Kidney tubule cell (primary cell): ENCODE measurements at places on chromosomes 5 and 9.
A peak's percentile ranks its signal among the peaks of the same experiment; 100 is the strongest.

DNA sequence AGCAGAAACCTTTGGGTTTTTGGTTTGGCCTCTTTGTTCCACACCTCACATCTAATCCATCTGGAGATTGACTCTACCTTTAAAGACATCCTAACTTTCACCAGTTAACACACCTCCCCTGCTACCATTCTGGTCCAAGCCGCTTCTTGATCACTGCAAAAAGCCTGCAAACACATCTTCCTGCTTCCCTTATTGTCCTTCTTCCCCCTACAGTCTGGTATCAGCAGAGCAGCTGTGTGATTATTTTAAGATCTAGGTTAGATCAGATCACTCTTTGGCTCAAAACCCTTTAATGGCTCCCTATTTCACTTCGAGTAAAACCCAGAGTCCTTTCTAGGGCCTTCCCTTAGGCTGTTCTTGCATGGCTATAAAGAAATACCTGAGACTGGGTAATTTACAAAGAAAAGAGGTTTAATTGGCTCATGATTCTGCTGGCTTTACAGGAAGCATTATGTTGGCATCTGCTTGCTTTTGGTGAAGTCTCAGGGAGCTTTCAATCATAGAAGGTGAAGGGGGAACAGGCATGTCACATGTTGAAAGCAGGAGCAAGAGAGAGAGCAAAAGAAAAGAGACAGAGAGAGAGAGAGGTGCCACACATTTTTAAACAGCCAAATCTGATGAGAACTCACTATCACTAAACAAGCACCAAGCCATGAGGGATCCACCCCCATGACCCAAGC is 1.5 kb upstream of the TEX10 start:
- DNase-seq = no peak

- no peak for DNase-seq
These were observed 664 bp upstream of the IGFBPL1 start for GRCh38 chr9:38424918-38425317.

DNA sequence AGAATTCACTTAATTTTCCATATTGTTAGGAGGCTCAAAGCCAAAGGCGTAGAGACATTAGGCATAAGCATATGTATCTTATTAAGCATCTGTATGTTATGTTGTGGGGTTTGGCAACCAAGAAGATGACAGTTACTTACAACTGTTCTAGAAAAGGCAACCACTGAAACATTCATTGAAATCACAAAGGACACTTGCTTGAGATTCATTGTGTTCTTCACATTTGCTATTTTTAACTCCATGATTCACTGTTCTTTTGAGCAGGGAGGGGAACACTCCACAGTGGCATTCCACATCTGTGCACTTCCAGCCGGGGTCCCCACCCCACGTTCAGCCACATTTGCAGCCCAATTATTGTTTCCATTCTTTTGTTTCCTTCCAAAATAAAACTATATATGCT is 107.1 kb downstream of the PALM2AKAP2 start:
- peak; percentile 34 for DNase-seq

DNA sequence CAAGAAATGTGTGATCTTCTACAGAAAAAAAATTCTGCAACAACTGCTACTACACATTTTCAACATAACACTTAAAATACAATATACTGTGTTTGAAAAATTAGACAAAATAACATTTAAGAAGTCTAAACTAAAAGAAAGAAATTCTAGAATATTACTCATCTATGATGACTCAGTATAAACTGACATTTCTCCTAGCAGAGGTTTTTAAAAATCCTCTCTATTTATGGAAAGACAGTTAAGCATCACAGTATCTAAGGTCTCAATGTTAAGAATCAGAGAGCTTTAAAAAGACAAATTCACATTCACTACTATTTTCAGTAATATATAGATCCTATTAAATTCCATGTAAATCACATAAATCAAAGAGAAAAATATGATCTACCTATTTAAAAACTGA is 61.3 kb downstream of the NR2F1-AS1 start:
- no peak for DNase-seq

DNA sequence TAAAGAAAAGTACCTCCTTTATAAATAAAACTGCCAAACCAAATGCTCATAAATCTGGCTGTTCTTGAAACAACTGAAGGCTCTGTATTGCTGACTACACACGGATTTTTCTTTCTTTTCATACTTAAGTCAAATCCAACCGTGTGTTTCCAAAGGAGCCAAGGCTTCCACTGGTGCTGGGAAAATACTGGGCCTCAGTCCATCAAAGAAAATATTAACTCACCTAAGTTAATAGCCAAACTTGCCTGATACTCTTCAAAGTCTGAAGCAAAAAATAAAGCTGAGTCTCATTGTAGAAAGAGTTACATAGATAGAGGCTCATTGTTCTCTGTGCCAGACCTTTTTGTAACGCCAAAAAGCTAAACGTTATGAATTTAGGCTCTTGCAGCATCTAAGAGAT is 350.4 kb upstream of the CDH9 start:
- peak; percentile 58 for DNase-seq

- no peak for DNase-seq
These were observed 152.9 kb upstream of the SLC28A3 start for GRCh38 chr9:84493284-84493947.

GRCh38 chr9:4508246-4508906 is 18.1 kb downstream of the SLC1A1 start:
- peak; percentile 95 for DNase-seq

GRCh38 chr9:7095058-7095457 is 337.3 kb downstream of the KDM4C start:
- no peak for DNase-seq

DNA sequence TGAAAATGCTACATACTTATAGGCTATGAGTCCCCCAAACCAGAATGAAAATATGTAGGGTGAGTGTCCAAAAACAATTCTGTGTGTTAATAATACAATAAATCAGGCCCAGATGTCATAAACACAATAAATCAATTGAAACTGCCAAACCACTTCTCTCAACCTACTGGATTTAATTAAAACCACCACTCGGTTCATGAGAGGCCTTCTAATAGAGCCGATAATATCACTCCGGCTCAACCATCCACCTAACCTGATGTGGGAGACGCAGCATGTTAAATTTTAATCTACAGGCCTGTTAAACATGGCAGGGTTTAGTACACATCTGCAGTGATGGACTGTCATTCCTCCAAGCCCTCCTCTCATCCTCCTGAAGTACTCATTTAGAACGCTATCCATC is 734.5 kb upstream of the ZNF608 start:
- no peak for DNase-seq

DNA sequence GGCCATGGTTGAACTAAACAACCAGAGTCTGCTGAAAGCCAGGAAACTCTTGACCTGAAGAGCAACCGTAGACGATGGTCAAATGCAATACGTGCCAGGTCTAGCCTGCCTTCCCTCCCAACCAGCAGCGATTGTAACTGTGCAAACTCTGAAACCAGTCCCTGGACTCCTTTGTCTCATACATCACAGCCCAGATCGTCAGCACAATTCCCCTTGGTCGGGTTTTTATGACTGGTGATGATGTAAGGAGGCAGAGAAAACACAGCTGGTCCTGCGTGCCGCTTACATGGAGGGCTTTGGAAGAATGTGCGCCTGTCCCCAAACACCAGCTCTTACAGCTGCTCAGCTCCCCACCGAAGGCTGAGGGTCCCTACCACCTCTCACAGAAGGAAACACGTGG is 24.6 kb downstream of the SMIM23 start:
- DNase-seq = no peak

- no peak for DNase-seq
These were observed 14.0 kb upstream of the PDLIM4 start for GRCh38 chr5:132243366-132243977.

DNA sequence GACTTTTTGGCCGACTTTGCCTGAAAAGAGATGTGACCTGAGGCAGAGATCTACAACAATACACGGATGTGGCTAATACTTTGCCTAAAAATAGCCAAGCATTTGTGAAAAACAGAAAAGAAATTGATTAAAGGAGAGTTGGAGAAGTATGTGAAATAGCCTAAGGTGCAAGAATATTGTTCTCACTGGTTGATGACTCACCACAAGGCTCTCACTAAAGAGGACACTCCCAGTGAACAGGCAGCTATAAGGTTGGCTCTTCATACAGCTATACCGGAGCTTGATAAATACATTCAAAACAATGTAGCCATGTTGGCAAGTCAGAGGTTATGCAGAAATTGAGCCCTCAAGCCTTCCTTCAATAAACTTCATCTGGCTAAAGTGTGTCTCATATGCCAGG is 317.2 kb upstream of the GRAMD2B start:
- no peak for DNase-seq

DNA sequence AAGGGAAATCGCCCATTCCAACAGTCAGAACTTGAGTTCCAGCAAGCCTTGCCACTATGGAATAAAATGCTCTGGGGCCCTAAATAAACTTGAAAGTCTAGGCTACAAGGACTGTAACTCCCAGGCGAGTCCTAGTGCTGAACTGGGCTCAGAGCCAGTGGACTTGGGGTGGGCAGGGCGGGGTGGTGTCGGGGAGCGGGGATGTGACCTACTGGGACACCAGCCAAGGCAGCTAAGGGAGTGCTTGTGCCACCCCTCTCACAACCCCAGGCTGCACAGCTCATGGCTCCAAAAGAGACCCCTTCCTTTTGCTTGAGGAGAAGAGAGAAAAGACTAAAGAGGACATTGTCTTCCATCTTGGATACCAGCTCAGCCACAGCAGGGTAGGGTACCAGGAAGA is 61.5 kb downstream of the MEIKIN start:
- no peak for DNase-seq

- no peak for DNase-seq
These were observed 9.3 kb upstream of the FGF18 start for GRCh38 chr5:171410181-171410580.

DNA sequence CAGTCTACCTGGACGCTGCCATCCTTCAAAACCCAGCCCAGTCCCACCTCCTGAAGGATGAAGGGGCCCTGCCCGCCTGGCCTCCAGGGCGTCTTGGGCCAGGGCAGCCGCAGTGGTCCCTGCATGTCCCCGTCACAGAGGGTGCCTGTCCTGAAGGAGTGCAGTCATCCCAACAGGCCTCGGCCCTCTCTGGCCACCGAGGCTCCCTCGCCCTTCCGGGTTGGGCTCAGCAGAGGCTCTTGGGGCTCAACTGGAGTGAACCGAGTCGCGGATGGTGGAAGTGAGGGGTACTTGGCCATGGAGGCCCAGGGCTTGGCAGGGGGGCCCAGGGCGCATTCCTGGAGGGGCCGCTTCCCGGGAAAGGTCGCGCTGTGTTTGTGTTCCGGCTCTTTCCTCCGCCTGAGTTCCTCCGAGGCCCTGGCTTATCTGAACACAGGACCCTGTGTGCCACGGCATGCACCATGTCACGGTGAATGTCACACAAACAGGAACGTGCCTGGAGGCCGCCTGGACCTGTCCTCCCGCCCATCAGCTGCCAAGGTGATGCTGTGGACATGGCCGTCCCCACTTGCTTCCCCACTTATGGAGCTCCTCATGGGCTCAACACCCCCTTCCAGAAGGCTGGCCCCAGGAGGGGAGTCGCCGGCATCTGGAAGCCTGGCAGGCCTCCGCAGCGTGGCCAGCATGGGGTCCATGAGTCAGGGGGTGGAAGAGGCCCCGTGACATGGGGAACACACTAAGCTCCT is 25.7 kb upstream of the OBP2B start:
- no peak for DNase-seq

DNA sequence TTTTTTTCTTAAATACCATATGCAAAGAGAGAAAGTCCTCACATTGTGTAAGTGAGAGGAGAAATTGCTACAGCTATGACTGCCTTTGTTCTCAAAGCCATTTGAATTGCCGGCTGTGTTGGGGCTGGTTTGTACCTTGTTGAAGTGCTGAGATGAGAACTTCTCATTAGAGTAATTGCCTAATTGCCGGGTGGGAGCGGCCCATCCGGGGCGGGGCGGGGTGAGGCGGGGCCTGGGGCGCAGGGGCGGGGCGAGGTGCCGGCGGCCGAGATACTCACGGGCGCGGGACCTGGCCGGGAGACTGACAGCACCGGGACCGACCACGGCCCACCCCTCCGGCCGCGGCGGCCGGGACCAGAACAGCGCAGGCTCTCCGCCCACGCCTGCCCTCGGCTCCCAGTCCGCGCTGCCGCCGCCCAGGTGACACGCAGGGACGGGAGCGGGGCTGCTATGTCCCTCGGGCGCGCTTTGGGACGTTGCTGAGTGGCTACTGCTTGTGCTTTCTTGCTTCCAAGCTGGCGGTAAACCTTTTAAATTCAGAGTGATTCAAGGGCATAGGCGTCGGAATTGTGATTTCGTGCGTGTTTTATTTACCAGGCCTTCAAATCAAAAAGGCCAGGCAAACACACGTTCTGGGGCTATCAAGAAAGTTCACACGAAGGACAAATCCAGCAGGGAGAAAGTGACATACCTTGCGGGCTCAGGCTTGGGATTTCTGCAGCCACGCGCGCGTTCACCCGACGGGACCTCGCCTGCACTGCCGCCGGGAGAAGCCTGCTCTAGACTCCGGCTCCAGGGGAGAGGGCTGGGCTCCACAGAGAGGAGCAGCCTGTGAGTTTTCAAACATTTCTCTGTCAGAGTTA is 269.1 kb downstream of the FANCC start:
- peak; percentile 59 for DNase-seq

DNA sequence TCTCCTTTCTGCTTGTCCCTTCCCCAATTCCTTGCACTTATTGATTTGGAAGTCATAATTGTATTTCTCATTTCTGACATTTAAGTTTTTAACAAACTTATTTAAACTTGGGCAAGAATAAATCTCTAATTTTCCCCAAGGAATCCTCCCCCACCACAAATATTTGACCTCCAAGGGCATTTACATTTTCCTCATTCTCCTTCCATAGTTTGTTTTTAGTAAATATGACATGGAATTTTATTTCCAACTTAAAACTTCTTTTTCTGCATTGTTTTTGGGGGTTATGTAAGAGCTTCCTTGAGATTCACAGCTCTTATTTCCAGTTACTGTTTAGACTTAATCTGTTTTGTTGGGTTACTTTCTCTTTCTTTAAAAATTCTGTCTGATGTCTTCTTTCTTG is 64.9 kb downstream of the ZNF618 start:
- DNase-seq = no peak

DNA sequence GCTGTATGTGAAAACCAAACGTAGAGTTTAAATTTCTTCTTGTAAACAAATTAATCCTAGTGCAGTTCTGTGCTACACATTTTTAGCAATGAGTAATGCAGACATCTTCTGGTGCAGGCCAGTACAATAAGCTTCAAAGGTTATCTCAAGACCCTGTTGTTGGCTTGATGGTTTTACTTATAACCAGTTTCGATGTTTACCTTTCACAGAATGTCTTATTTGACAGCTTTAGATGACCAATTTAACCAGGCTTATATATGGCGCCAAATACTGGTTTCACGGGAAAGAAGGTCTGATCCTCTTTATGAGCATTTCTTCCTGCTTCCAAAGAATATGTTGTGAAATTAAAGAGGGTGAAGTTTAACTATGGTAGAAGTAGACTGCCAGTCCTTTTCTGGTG is 9.9 kb downstream of the ZFAND5 start:
- no peak for DNase-seq

DNA sequence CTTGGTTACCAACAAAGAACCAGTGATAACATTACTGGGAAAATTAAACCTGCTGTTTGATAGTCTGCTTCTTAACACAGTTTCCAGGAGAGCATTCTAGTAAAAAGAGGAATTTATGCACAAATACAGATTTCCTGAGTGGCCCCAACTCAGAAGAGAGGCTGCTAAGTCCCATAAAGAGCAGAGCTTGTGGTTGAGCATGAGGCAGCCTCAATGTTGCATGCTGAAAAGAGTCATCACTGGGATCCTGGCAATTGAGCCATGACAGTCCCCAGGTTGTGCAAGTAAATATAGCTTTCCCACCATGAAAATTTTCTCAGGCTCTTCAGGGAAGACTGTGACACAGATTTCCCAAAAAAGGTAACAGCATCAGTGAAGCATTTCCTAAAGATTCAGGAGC is 47.5 kb upstream of the ADRB2 start:
- DNase-seq = peak; percentile 28
